Panc1 (cell line): ENCODE measurements at places on chromosomes 16 and 17. TPM values are rescaled to one million over a fixed set of nuclear protein-coding genes. Genes with fewer than 3 reads are reported as not detected.

DNA sequence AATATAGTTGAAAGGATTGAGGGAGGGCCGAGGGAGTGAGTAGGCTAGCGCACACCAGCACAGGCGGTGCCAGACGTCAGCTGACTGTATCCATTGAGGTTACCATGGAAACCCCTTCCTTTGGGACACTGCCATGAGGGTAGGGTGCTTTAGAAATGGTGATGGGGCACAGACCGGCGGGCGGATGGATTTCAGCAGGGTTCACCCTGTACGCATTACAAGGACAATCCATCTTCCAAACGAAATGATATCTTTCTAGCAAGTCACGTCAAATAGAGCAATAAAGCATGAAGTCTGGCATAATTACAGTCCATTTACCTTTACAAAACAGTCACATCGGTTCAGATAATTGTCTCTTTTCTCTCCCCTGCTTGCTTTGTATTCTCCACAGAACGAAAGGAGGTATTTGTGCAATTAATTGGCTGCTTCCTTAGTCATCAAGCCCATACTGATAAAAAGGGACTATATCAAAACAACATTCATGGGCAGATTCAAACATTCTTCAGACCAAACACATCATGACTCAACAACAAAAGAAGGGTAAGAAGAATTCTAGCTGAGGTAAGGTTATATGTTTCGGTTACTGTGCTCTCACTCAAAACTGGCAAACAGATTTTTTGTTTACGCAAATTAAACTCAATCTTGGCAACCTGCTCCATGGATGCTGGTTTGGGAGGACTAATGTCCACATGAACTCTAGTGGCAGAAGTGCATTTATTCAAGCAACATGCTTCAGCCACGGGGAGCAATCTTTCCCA is 140.6 kb downstream of the CDK5R1 start:
- no peak for DNase-seq

DNA sequence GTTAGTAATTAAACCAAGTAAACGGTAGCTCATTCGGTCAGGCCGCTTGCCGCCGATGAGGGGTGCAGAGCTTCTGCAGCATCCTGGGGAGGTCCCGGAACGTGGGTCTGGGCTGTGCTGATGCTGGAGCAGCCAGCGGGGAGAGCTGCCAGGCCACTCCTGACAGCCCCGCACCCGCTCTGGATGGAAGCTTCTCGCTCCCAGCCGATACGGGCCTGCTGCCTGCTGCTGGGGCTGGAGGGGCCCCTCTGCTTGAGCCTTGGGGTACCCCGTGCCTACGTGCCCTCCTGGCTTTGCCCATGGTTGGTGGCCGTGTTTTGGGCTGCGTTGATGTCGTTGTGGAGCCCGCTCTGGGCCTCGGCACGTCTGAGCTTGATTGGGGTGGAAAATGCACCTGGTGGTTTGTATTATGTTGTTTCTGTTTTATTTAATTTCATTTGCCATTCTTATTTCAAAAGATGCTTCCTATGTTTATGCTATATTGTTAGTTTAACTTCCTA is 41.6 kb upstream of the ZNF750 start:
- DNase-seq = no peak

DNA sequence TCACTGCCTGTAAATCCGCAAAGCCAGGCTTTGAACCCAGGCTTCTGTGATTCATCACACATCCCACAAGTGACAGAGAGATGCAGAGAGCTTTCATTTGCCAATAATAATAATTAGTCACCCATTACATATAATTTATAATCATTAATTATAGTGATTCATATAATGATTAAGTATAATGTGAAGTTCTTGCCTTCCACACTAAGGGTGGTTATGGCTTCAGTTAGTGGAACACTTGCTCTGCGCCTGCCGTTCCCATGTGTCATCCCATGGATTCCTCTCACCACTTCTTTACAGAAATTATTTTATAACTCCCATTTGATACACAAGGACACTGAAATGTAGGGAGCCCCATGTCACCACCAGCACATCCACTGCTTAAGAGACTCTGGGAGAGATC is 39.8 kb upstream of the XYLT1 start:
- no peak for DNase-seq

DNA sequence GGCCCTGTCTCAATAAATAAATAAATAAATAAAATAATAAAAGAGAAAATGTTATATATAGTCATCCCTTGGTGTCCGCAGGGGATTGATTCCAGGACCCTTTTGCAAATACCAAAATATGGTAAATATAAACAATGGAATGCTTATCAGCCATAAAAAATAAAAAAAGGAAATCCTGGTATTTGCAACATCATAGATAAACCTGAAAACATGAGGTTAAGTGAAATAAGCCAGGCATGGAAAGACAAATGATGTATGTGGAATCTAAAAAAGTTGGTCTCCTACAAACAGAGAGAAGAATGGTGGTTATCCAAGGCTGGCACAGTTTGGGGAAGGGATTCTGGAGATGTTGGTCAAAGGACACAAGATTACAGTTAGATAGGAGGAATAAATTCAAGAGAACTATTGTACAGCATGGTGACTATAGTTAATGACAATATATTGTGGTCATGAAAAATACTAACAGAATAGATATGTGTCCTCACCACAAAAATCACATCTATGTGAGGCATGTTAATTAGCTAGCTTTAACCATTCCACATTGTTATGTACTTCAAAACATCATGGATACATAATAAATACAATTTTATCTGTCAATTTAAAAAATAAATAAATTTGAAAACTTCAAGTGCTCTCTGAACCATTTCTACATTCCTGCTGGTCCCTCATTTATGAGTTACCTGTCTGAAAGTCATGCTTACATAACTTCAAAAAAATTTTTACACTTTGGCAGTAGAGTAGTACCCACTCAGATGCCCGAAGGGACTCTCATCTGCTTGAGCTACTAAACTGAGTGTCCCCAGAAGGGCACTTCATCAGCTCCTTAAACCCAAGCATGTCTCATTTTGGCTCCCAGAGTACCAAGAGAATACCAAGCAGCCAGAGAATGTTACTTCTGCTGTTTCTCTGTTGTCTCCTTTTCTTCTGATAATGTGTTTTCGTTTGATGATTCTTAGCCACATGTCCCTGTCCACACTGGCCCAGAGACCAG is 26.6 kb downstream of the N4BP1 start:
- DNase-seq = no peak

- no peak for DNase-seq
These were observed 17.4 kb downstream of the PIEZO1 start for GRCh38 chr16:88767546-88768070.

Gene CBX1
- 157 TPM for total RNA-seq

Gene BRICD5
- 8.7 TPM for total RNA-seq

Gene TNFRSF13B
- not detected for total RNA-seq
